ENCODE measurements at places on chromosomes 4 and X. TPM values are rescaled to one million over a fixed set of nuclear protein-coding genes. Genes with fewer than 3 reads are reported as not detected.

The HPSE gene
- total RNA-seq, result 1.4 TPM

The MGARP gene
- not detected for total RNA-seq

The IL1RAPL1 gene
- 0.03 TPM for total RNA-seq

The UGT2A1 gene
- not detected for total RNA-seq

The PIR gene
- total RNA-seq, result 9.8 TPM

The GPRIN3 gene
- total RNA-seq, result 2.4 TPM

The PHOX2B gene
- total RNA-seq, result not detected

The PABPC1L2A gene
- not detected for total RNA-seq

The DNAAF6 gene
- not detected for total RNA-seq

The PROM1 gene
- total RNA-seq, result 61.7 TPM

The DDX53 gene
- total RNA-seq, result not detected

The FAM149A gene
- total RNA-seq, result 26.6 TPM

The GPRASP1 gene
- 0.23 TPM for total RNA-seq

The PCSK1N gene
- total RNA-seq, result not detected

The HAUS3 gene
- 9.7 TPM for total RNA-seq

The KIAA1210 gene
- total RNA-seq, result not detected

The TBC1D8B gene
- 1.5 TPM for total RNA-seq

All from HT-29 (cell line).